ENCODE measurements at places on chromosomes 16 and 17.

- no peak for DNase-seq
These were observed 37.6 kb downstream of the USP10 start for GRCh38 chr16:84737192-84738011.

- DNase-seq = no peak
These were observed 80.1 kb downstream of the VAT1L start for GRCh38 chr16:77868478-77868877.

DNA sequence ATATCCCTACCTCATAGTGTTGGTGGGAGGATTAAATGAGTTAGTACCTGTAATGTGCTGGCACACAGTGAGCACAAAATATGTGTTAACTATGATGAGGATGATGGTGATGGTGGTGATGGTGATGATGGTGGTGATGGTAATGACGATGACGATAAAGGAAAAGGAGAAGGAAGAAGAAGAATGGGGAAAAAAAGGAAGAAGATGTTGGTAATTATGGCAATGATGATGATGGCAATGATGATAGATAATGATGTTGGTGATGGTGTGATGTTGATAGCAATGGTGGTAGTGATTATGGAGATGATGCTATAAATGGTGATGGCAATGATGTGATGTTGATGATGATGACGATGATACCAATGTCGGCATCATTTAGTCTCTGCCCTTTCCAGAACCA is 270.2 kb downstream of the GRIN2A start:
- DNase-seq = no peak

DNA sequence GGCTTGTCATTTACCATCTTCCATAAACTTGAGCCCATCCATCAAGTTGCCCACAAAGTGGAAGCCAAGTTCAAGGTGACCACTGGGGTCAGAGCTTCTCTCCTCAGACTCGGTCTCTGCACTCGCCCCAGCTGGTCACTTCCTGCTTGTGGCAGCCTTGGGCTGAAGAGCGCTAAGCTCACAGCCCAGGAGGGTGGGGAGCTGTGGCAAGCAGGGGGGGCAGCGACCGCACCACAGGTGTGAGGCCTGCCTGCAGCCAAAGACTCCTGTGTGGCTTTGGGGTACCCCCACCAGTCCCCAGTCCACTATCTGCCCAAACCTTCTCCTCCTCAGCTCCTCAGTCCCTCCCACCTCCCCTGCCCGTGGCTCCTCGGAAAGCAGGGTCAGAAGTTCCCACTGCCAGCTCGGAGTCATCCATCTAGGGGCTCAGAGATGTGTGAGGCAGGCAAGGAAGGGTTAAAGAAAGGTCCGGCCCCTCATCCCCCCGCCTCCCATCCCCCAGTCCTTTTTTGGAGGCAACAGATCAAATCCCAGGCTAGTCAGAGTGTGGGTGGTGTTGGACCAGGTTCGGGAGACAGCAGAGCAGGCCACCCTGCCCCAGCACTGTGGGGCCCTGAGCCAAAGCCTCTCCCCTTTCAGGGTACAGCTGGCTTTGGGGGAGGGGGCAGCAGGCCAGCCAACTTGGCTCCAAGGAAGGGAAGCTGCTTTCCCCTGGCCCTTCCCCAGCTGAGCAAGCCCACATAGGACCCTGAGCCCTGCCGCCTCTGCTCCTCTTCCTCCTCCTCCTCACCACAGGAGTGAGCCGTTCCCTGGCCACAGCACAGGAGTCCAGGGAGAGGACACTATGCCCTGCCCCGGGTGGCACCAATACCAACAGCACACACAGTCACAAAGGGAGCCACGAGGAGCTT is 3.2 kb downstream of the CSF3 start:
- no peak for DNase-seq

DNA sequence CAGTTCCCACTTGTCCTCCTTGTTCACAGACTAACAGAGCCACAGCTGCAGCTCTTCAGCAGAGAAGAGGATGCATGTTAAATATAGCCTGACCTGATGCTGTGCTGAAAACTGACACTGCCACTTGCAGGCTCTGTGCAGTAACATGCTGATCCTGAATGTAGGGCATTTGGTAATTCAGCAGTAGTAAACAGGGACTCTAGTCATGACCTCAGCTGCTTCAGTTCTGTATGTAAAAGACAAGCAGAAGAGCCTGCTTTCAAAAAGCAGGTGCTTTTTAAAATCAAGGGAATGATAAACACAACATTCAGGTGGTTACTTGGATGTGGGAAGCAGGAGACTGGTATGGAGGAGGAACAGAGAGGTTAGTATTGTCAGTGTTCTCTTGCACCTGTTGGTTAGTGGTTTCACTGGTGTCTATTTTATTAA is 33.8 kb downstream of the ESRP2 start:
- DNase-seq = no peak

- DNase-seq = no peak
These were observed 45.8 kb downstream of the RTN4RL1 start for GRCh38 chr17:1979182-1979985.

DNA sequence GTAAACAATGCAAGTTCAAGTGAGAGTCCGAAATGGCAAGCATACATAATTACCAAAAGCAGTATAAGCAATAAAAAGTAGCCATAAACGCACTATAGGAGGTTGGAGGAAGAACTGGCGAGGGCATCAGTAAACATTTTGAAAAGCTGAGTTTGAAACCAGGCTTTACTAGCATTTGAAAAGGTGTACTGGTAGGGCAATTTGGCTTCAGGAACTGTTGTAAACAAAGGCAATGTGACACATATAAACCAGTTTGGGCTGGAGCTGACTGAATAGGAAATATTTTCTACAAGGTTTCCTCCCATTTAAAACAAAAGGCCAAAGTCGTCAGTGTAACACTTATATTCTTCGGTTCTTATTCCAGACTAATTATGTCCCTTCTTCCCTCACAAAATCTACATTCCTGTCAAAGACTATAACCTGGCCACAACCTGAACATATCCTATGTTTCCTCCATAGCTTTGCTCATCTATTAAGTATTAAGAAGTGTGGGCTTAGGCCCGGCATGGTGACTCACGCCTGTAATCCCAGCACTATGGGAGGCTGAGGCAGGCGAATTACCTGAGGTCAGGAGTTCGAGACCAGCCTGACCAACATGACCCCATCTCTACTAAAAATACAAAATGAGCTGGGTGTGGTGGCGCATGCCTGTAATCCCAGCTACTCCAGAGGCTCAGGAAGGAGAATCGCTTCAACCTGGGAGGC is 7.8 kb downstream of the CBX1 start:
- no peak for DNase-seq

GRCh38 chr17:57243171-57243622 is 13.1 kb upstream of the MSI2 start:
- DNase-seq = peak; percentile 74

DNA sequence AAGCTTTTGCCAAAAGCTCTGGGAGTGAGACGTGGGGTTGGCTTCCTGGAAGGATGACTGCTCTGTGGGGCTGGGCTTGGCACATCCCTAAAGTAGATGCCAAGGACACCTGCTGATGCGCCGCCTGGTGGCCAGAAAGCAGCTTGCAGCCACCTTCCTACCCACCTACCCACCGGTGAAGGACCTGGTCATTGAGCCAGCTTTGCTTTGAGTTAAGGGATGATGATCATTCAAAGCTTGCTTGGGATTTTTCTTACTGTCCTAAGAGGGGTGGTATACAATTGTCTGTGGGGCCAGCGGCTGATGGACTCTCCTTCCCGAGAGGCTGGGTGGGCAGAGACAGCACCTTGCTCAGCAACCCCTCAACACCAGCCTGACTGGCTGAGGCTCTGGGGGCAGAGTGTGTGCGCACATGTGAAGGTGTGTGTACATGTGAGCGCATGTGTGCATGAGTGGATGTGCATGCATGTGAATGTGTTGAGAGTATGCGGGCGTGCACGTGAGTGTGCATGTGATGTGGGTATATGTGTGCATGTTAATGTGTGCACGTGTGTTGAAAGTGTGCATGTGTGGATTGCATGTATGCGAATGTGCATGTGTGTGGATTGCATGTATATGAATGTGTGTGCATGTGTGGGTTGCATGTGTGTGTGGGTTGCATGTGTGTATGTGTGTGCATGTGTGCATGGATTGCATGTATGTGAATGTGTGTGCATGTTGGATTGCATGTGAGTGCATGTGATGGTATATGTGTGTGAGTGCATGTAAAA is 18.6 kb downstream of the C1QTNF1 start:
- DNase-seq = peak; percentile 87

DNA sequence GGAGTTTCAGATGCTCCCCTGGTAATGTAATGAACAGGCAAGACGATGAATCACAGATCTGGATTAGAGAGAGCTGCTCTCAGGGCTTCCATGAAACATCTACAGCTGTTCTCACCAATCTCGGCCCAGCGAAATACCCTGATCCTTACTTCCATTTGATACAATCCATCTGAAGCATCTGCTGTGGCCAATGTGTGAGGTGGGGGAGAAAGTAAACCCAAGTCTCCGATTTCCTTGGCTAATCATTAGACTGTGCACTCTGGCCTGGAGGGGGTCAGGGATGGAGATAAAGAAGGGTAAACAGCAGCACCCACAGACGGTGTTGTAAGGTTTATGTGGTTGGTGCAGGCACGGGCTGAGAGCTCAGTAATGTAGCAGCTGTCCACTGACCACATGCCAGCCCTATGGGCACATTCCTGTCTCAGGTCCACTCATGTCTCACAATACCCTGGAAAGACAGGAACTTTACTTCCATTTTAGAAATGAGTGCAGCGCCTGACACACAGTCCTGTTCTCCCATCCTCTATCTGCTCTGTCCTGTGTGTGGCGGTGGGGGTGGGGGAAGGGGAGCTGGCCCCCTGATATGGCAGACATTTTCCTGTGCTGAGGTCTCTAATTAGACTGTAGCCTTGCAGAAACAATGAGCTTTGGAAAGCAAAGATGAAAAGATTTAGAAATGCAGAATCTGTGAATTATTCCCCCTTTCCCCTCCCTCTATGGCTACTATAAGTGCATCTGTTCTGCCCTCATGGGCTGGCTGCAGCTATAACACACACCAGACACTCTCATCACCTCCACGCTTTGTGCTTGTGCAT is 48.3 kb upstream of the ERN1 start:
- no peak for DNase-seq

DNA sequence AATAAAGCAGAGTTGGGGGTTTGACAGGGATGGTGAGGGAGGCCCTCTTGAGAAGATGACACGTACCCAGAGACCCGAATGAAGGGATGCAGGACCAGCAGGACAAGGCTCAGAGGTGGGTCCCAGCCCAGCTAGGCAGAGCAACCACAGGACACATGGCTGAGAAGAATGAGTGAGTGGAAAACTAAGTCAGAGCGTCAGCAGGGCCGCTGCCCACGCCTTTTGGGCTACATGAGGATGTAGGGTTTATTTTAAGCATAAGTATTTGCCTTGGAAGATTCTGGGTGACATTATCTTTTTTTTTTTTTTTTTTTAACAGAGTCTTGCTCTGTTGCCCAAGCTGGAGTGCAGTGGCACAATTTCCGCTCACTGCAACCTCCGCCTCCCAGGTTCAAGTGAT is 176.0 kb downstream of the TMEM132E start:
- DNase-seq = no peak

GRCh38 chr16:10579575-10579964 is 828 bp downstream of the EMP2 start:
- no peak for DNase-seq

DNA sequence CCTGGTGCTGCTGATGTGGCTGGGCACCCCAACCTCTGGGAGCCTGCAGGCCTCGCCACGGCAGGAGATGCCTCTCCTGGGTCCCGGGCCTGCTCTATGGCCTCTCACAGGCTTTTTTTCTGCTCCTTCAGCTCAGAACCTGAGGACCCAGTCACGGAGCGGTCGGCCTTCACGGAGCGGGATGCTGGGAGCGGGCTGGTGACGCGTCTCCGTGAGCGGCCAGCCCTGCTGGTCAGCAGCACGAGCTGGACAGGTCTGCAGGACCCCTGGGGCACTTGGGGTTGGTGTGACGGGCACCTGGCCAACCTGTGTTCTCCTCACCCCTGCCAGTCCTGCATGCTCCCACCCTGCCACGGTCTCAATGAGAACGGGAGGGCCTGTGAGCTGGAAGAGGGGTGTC is 7.0 kb downstream of the ALG1 start:
- no peak for DNase-seq

- no peak for DNase-seq
These were observed 188.0 kb upstream of the GSE1 start for GRCh38 chr16:85425074-85425662.

DNA sequence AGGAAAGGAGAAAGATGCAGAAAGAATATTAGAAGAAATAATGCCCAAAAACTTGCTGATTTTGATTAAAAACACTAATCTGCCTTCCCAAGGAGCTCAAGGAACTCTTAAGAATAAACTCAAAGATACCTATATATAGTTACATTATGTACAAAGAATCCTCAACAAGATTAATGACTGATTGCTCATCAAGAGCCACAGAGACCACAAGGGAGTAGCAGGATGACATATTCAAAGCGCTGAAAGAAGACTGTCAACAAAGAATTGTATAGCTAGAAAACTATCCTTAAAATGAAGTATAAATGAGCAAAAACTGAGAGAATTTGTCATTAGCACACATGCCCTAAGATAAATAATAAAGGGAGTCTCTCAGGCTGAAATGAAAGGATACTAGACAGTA is 6.2 kb downstream of the LPCAT2 start:
- DNase-seq = no peak

GRCh38 chr16:30665830-30666190 is 7.6 kb downstream of the FBRS start:
- no peak for DNase-seq

- DNase-seq = no peak
These were observed 65.7 kb downstream of the MARF1 start for GRCh38 chr16:15576960-15577958.
